ENCODE measurements at places on chromosomes 5 and 9.

DNA sequence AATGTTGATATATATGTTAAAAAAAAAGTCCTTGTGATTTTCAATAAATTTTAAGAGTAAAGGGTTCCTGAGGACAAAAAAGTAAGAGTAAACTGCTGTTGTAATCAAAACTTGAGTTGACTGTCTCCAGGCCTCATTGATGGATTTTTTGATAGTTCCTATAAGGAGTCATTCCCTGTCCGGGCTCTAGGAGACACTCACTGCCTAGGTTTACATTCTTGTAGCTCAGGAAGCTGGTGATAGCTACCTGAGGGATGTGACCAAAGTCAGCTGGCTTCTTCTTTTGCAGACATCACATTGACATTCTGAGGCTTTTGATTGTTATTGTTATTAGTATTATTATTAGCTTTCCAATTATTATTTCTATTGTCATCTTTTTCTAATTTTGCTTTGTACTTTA lies 116.5 kb upstream of the FBXL7 start:
- DNase-seq: no peak

DNA sequence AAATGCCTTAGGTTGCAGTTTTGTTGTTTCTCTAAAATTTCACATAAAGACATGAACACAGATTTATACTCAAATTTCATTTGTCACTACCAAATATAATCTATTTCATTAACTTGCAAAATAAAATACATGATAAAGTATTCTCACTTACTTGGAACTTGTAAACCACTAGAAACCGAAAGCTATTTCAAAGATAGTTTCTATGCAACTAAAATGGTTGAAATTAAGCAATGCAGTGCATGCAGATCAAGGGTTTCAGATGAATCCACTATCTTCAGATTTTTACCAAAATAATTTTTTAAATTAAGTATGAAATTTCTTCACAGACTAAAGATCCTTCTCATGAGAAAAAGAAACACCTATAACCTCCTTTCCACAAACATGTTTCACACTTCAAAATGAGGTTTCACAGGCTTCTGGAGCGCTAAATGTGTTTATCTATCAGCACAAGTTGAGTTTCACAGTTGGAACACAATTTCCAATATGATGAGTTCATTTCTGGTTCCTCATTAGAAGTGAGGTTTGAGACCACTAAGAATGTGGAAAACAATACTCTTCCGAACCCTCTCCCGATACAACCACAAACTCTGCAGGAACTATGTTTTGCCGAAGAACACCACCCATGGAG lies 63.9 kb downstream of the EPB41L4A start:
- no peak for DNase-seq

- no peak for DNase-seq
These were observed 229.8 kb downstream of the DRD1 start for GRCh38 chr5:175214152-175214551.

- no peak for DNase-seq
These were observed 293.8 kb downstream of the OSTF1 start for GRCh38 chr9:75382126-75382525.

DNA sequence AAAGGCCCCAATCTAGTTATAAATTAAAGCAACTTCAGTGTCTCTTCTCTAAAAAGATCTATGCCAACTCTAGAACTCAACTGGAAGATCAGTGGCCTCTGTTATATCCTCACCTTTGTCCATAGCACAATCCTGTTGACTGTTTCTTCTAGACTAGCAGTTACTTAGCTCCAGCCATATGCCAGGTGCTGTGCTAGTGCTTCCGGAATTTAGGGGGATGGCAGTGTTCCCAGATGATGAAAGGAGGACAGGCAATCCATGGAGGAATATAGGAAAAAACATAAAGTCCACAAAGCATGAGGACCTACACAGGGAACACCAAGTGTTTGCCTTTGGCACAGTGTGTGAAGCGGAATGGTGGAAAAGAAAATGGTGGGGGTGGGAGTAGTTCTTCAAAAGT lies 214.3 kb downstream of the MAPKAP1 start:
- no peak for DNase-seq

- DNase-seq: no peak
These were observed 220.2 kb downstream of the DMAC1 start for GRCh38 chr9:7579351-7579750.

DNA sequence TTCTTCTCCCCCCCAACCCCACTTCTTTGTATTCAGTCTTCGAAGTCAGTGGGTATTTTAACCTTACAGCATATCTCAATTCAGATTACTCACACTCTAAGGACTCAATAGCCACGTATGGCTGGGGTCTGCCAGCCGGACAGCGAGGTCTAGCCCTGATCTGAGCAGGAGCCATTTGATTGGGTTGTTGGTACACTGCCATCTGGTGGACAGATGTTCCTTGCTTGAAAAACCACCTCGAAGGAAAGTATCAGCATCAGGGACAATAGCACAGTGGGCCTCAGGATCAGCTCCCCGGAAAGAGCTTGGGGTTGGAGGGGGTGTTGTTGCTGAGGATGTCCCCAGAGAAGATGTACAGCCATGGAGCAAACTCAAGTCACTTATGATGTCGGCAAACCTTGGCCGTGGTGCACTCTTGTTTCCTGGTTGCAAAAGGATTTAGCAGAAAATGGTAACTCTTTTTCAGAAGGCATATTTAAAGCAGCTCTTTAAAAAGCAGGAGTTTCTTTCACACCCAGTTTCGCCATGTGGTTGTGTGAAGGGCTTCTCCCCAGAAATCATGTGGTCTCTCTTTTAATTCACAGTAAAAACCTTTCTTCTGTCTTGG lies 31.7 kb upstream of the KCNMB1 start:
- DNase-seq: no peak

- DNase-seq: no peak
These were observed 37.2 kb downstream of the THBS4 start for GRCh38 chr5:80072103-80073073.

- DNase-seq: no peak
These were observed 978 bp downstream of the P4HA2 start for GRCh38 chr5:132226516-132227234.

GRCh38 chr9:14320271-14321181 lies 6.6 kb upstream of the NFIB start:
- no peak for DNase-seq

DNA sequence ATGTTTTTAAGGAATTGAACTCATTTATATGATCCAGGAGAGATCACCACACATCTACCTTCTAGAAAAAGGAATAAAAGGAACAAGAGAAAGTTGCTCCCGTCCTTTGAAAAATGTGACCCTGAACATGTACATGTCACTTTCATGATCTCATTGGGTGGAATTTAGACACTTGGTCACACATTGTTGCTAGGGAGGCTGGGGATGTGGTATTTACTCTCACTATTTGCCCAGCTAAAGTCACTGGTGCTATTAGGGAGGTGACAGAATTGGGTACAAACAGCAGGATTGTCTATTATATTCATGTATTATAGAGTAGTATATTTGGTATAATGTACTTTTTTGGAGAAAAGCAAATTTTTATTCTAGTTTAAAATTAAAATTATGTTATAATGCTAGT lies 2.1 kb upstream of the CDH10 start:
- DNase-seq: no peak

DNA sequence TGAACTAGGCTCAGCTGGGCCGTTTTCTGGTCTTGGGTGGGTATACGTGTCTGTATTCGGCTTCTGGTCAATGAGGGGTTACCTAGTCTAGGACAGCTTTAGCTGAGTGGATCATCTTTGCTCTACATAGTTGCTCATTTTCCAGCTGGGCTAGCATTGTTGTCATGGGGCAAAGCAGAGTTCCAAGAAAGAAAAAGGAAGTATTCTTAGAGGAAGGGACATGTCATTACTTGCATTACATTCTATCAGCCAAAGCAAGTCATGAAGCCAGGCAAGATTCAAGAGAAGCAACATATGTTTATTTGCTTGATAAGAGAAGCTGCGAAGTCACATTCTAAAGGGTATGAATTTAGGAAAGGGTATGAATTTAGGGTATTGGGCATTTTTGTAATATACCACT lies 396.5 kb downstream of the ZNF608 start:
- no peak for DNase-seq

GRCh38 chr9:19620326-19620725 lies 168.5 kb downstream of the SLC24A2 start:
- DNase-seq: no peak

DNA sequence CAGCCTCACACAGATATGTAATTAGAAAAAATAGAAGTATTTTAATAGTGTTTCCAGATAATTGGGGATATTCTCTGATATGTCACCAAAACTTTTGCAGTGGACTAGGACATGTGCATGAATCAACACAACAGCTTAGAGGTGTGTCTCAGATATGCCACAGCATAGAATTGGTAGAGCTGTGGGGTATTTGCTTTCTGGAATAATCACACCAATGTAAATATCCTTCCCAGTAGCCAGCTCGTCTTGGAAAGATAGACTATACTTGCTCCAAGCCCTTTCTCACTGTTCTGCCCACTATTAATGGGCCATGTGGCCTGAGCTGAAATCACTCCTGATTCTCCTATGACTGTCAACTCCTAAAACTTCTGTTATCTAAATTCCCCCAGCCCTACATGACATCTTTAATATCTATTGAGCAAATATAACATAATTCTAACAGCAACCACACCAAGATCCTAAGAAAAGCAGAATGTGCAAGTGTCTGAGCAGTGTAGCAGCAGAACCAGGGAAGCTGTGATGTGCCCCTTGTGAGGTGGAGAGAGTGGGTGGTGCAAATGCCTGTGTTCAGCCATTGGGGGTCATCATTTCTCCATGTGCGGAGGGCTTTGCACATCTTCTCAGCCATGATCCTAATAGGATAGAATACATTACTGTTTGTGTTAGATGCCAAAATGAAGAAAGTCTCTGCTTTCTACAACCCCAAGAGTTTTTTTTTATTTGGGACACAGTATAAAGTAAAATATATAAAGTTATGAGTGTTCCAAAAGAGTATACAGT lies 65.0 kb downstream of the MELK start:
- DNase-seq: no peak

GRCh38 chr5:1637639-1638481 lies 114.1 kb upstream of the LPCAT1 start:
- no peak for DNase-seq

- DNase-seq: no peak
These were observed 369.0 kb upstream of the RFX3 start for GRCh38 chr9:3894772-3895171.

- no peak for DNase-seq
These were observed 55.4 kb downstream of the SLC27A6 start for GRCh38 chr5:129020683-129021082.

DNA sequence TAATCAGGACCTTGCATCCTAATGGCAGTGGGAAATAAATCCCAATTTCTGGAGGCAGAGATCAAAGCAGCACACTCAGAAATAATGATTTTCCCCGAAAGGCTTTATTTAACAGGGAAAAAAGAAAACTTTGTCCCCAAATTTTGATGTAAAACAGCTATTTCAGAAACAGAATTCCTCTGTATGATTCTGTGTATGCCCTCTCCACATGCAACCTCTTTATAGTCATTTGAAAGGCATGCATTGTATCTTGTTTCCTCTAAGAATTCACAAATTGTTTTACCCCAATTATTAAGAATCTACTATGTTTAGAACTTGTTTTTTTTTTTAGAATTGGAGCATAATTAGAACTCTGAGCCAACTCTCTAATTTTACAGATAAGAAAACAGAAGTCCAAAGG lies 2.7 kb upstream of the PTAR1 start:
- DNase-seq: no peak

GRCh38 chr9:81984928-81985327 lies 3.6 kb upstream of the SPATA31D1 start:
- no peak for DNase-seq

DNA sequence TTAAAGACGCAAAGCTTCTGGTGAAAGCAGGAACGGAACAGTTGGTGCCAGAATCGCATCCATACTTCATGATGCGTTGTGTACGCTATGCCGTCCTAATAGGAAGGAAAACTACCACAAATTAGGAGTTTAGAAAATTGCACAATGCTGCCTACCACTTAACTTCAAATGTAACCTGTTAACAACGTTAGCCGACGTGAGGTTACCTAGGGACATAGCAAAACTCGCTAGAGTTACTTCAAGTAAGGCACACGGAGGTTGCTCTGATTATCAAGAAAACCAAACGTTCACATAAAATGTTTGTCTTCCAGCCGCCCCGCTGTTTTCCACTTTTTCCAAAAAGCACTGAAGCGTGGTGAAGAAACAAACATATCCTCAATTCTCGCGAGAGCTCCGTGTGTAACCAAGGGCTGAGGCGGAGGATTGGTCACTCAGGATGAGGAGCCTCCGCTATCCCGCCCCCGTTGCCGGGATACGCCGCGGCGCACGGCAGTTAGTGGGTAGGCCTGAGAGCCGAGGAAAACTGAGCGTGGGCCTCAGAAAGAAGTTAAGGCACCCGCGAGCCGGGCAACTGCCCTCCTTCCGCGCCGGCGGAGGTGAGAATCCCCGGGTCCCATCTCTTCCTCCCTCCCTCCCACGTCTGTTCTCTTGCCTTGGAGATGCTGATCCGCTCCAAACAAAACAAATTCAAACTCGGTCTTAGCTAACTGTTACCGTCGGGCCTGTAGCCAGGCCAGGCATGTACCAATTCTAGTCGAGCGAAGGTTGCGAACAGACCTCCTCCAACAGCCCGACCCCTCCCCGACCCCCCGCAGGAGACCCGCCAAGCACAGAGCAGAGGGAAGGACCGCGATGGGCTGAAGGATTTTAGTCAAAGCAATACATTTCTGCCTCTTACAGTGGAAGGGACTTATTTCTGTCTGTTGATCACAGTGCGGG lies at the start of gene IFT74:
IFT74 (plus strand) TSS at position 492 of the 939 bp plus-strand sequence. CDS start 5,556 bp downstream, outside the sequence.
- DNase-seq: peak; percentile 89

GRCh38 chr5:38376404-38376803 lies 118.0 kb downstream of the EGFLAM start:
- no peak for DNase-seq

DNA sequence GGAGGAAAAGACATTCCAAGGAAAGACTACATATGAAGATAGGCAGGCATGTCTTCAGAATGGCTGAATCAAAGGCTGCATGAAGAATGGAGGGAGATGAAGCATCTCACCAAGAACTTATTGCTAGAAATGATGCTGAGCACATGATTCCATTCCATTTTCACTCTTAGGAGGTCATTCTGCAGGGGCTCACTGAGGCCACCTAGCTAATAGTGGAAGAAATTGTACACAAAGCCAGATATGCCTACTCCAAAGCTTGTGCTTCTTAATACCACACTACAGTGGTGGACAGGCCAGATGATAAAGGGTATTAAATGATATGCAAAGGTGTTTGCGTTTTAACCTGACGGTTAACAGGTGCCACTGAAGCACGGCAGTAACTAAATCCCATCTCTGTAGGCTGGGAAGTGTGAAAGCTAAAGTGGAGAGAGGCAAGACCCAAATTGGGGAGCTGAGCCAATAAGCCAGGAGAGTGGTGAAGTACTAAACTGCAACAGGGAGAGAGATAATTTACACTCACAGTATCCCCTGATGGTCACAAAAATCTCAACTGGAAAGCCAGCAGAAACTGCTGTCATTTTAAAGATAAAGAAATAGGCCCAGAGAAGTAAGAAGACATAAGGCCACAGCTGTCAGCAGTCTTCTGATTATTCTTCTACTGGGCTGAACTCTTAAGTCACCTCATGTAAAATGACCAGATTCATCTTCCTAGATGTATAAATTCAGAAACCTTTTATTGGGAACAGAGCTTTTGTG lies 14.6 kb downstream of the NDUFA8 start:
- DNase-seq: no peak

GRCh38 chr9:82115331-82115730 lies 126.8 kb downstream of the SPATA31D1 start:
- no peak for DNase-seq
